Activated T-cell treated with anti-CD3 and anti-CD28 coated beads for 48 hours (primary cell): ENCODE measurements at places on chromosomes 6 and 20.

GRCh38 chr6:50927800-50928199 lies 109.1 kb downstream of the TFAP2B start:
- no peak for DNase-seq

GRCh38 chr6:30705620-30706019 lies 11.5 kb downstream of the MDC1 start:
- no peak for DNase-seq

DNA sequence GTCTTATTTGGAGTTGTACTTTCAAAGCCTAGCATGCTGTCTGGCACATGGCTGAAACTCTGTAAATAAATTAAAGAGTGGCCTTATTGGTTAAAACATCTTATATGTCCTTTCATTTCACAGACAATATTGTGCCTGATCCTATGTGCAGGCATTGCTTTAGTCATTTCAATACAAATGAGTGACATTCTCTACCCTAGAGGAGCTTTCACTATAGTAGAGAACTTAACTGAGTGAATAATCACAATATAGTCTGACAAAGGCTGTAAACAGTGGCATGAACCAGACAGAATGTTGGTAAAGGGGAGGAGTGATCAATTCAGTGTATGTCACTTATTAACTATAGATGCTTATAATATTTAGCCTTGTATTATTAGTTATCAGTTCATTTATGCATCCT lies 481.8 kb downstream of the TFAP2B start:
- DNase-seq = no peak

GRCh38 chr6:131212913-131213312 lies 77.6 kb downstream of the AKAP7 start:
- DNase-seq = no peak

- no peak for DNase-seq
These were observed 54.7 kb downstream of the KIF6 start for GRCh38 chr6:39670519-39670918.

DNA sequence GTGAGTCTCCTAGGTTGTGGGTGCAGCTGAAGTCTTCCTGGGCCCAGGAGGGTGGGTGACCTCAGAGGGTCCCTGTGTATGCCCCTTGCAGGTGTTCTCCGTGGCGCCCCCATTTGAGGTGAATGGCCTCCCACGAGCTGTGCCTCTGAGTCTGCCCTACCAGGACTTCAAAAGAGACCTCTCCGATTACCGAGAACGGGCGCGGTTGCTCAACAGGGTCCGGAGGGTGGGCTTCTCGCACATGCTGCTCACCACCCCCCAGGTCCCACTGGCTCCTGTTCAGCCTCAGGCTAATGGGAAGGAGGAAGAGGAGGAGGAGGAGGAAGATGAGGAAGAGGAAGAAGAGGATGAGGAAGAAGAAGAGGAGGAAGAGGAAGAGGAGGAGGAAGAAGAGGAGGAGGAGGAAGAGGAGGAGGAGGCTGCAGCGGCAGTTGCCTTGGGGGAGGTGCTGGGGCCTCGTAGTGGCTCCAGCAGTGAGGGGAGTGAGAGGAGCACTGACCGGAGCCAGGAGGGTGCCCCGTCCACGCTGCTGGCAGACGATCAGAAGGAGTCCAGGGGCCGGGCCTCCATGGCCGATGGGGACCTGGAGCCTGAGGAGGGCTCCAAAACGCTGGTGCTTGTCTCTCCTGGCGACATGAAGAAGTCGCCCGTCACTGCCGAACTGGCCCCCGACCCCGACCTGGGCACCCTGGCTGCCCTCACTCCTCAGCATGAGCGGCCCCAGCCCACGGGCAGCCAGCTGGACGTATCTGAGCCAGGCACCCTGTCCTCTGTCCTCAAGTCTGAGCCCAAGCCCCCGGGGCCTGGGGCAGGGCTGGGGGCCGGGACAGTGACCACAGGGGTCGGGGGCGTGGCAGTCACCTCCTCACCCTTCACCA lies 15.2 kb upstream of the SLC22A7 start:
- DNase-seq = no peak

DNA sequence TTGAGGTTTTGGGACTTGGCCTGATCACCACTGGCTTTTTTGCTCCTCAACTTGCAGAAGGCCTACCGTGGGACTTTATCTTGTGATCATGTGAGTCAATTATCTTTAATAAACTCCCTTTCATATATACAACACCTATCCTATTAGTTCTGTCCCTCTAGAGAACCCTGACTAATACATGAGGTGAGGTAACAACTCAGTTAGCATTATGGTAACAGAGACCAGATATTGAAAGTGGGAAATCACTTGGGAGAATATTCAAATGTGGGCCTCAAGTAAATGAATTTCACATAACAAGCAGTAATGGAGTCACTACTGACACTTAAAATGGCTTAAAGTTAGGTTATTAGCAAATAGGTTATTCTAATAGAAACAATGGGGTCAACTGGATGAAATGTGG lies 438.1 kb upstream of the AGPAT4 start:
- no peak for DNase-seq

DNA sequence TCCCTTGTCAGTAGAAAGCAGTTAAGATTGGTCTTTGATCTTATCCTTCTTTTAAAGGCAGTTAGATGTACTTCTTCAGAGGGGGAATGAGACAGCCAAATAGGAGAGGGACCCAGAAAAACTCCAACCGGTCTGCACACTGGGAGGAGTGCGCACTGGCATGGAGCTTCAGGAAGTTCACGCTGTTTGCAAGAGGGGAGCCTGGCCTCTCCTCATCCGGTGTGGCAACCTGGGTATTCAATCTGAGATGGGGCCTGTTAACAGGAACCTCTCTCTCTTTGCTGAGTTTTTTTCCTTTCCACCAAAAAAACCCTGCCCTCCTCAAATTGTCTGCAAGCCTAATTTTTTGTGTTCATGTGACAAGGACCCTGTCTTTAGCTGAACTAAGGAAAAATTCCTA lies 162.5 kb upstream of the OLIG3 start:
- DNase-seq = no peak

- no peak for DNase-seq
These were observed 7.0 kb downstream of the BEND3 start for GRCh38 chr6:107108201-107108890.

GRCh38 chr20:53941680-53942471 lies 128.5 kb downstream of the BCAS1 start:
- no peak for DNase-seq

GRCh38 chr20:8427419-8428040 lies 295.5 kb downstream of the PLCB1 start:
- no peak for DNase-seq

DNA sequence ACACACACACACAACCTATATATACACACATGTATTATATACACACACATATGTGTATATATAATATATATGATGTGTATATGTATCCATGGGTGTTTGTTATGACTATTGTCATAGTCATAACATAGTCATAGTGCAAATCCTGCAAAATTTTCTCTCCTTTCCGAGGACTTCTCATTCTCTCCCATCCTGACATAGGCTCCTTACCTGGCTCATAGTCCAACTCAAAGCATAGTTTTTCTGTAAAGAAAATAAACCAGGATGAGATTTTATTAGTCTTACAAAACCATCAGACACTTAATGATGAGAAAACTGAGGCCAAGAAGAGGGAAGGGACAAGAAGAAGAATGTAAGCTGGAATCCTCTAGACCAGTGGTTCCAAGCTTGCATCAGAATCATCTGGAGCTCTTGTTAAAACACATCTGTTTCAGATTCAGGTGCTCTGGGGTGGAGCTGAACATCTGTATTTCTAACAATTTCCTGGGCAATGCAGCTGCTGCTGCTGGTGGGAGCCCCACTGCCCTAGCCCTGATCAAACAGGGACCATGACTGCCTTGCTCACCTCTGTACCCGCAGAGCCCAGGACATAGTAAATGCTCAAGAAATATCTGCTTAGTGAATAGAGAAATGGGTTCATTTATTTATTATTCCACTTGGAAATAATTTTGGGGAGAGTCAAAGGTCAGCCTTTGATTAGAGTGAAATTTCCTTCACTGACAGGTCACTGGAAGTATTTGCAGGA lies 5.3 kb downstream of the TRIM10 start:
- no peak for DNase-seq

- no peak for DNase-seq
These were observed 4.3 kb upstream of the ADGB start for GRCh38 chr6:146594495-146594894.

DNA sequence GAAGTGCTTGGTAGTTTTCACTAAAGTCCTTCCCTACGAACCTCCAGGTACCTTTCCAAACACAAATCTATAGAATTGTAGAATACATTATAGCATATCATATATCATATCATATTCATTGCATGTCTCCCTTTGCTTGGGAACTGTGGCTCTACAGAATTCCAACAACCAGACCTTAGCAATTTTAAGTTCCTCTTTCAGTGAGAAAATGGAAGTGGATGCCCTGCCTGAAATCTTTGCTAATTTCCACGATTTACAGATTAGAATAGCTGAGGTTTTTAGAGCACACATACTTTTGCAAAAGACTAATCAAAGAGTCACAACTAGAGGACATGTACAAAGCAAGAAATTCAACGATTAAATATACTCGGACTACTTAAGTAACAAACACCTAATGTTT lies 78.6 kb downstream of the TNFRSF21 start:
- DNase-seq = no peak

DNA sequence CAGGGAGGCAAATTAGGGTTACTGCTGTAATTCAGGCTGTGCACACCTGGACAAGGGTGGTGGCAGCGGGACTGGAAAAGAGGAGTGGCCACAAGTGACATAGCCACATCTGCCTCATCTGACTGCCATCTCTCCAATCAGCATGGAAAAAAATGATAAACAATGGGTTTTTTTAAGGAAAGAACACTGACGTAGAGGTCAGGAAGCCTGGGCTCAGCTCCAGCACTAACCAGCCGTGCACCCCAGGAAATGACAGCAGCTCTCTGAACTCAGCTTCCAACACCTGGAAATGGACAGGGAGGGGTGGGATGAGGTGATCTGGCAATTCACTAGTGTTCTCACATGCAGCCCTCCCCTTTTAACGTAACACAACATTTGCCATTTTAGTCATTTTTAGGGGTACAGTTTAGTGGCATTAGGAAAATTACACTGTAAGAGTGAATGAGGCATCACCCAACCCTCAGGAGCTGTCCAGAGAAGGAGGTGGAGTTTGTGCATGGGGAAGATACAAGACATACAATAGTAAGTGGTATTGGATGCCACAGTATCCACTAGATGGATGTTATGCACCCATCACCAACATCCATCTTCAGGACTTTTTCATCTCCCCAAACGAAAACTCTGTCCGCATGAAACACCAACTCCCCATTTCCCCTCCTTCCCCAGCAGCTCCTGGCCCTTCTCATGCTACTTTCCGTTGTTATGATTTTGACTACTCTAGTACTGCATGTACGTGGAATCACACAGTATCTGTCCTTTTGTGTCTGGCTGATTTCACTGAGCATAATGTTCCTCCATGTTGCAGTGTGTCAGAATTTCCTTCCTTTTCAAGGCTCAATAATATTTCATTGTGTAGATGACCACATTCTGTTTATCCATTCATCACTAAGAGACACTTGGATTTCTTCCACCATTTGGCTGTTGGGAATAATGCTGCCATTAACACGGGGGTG lies 215.5 kb upstream of the ECI2 start:
- no peak for DNase-seq

DNA sequence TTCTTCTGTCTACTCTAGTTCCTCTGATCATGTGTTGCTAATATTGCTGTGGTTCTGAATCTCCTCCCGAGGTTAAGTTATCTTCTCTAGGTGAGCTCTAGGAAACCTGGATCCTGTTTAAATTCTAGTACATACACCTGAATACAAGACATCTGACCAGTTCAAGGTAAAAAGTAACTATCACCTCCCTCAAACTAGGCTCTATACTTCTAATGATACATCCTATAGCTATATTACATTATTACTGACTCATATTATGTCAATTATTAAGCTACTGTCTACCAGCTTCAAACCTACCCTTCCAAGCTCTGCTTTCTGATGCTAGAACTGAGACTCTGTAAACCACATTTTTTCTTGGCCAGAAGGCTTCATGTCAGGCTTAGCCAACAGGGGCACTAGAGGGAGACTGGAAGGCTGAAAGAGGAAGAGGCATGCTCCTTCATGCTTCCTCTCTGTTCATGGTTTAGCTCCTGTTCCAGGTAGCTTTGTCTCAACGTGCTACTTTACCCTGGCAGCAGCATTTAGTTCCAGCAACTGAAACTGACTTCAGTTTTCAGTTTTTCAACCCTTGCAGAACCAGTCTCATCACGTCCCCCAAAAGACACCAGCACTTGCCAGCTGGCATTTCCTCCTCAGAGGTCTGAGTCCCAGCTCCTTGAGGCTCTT lies 148.4 kb upstream of the TOP1 start:
- DNase-seq = no peak

DNA sequence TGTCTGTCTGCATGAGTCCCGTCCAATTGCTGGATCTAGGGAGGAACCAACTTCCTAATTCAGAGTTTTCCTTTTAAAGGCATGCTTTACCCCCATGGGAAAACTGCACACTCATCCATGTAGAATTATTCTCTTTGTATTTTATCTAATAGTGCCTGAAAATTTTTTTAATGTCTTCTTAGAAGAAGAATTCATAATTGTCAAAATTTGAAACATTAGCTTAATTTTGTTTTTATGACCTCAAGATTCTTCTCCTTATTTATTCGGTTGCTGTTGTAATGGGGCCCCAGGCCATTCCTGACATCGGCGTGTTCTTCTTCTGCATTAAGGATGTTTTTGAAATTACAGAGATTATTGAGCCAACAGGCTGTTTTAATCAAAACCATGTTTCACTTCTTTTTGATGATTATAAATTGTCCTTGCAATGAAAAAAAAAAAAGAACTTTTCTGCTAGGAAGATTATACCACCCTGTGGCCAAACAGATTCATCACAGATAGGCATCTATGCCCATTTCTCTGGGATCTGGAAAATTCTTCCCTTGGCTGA lies 100.3 kb downstream of the ZNF217 start:
- no peak for DNase-seq

DNA sequence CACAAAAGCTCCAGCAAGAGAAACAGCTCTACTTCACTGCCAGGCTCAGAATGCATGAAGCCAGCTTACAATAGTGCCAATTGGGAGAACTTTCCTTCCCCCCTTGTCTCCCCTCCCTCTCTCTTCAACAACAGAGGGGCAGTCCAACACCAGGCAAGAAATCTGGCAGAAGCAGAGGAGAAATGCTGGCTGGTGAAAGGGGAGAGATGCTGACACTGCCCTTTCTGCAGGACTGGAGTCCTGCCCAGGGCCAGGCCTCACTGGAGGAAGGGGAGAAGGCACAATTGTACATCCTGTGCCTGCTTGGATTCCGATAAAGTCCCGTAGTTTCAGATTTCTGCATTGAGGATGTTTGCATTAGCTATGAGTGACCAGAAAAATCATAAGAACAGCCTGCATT lies 148.6 kb downstream of the LRRC1 start:
- DNase-seq = no peak

DNA sequence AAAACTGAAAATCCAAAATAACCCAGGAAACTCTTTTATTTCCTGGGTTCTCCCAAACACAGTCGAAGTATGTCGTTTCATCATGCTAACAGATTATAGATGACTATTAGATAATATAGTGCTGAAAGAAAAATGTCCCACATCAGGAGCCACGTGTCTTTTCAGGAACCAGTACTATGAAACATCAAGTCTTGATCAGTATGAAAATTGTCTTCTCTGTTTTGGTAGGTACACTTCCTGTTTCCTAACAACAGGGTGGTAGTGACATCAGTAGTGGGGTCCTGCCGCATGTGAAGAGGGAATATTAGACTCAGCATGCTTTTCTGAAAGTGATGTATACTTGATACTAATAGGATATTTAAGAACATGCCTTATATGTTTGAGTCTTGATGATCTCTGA lies 136.7 kb downstream of the HIVEP1 start:
- no peak for DNase-seq
